ENCODE measurements at places on chromosomes 4 and X.

- no peak for DNase-seq
Observed at GRCh38 chrX:8090482-8090881, 80.6 kb downstream of the VCX2 start.

DNA sequence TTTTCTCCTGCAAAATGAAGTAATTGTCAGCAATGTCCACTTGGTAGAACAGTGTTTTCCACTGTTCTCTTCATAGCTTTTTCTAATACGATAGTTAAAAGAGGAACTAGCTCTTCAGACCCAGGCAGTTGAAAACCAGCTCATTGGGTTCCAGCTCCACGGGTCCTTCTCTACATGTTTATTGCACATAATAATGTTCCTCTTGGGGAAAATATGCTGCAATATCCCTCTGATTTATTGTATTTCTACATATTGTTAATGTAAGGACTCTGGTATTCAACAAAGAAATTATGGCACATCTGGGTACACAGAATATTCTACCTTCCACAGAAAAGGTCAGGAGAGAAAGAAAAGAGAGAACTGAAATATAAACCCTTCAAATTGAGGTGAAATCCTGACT lies 473.4 kb downstream of the TRIML1 start:
- DNase-seq: no peak

GRCh38 chrX:69503782-69504625 lies at the start of gene NALF2:
Gene NALF2, plus strand, starts transcription at chrX:69504326. Its CDS starts 957 bp downstream, at chrX:69505283.
- DNase-seq: no peak

DNA sequence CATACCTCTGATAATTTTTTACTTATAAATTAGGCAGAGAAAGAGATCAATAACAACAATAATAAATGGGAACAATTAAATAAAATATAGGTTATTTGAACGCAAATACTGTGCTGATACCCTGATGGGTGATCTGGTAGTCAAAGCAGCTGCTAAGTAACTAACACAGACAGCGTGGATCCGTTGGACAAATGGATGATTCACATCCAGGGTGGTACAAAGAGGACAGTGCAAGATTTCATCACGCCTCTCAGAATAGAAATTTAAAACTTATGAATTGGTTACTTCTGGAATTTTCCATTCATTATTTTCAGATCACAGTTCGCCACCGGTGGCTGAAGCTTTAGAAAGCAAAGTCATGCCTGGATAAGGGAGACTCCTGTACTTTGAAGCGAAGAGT lies 1066.0 kb upstream of the ADGRL3 start:
- DNase-seq: no peak

- no peak for DNase-seq
Observed at GRCh38 chr4:158786121-158786601, 17.3 kb downstream of the FNIP2 start.

- no peak for DNase-seq
Observed at GRCh38 chr4:145347684-145348083, 134.0 kb upstream of the SMAD1 start.

- no peak for DNase-seq
Observed at GRCh38 chr4:83643036-83643435, 107.1 kb downstream of the GPAT3 start.

GRCh38 chr4:122765692-122766352 lies 33.3 kb downstream of the BBS12 start:
- DNase-seq: no peak

- no peak for DNase-seq
Observed at GRCh38 chrX:103586314-103586646, 965 bp downstream of the TCEAL4 start.

DNA sequence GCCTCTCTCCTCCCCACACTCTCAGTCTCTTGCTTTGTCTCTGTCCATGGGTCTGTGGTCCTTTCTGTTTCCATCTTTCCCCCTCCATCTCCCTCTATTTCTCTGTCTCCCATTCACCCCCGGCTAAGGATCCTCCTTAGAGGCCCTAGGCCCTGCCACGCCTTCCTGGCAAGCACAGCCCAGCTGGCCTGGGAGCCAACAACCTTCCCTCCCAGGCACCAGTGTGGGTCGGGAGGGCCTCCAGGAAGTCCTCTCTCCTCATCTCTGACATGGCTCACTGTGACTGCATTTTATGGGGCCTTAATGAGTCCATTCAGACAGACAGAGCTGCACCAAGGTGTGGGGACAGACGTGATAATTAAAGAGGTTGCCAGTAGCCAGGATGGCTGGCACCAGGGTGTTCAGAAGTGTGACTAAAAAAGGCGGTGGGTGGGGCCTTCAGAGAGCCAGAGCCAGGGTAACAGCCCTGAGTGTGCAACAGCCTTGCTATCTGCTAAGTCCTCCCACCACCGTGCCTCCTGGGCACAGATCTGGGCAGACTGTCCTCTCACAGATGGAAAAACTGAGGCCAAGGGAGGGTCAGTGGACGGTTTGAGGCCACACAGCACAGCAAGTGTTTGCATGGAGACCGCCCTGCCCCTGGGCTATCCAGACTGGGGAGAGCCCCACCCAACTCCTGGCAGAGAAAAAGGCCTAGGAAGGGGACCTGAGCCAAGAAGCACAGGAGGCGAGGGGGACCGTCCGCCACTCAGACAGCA lies 31.5 kb downstream of the BLOC1S4 start:
- DNase-seq: no peak

- no peak for DNase-seq
Observed at GRCh38 chr4:180636696-180637404, 1606.4 kb upstream of the TENM3 start.

DNA sequence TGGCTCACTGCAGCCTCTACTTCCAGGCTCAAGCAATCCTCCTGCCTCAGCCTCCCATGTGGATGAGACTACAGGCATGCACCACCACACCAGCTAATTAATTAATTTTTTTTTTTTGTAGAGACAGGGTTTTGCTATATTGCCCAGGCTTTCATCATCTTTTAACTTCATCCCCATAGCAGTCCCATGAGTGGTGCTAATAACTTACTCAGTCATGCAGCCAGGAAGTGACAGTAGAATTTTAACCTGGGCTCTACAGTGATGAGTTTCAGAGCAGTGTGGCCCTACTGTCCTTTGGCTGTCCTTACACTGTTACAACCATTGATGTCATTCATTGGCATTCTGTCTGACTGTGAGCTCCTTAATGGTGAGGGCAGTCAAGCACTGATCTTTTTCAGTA lies 3.9 kb upstream of the OCIAD2 start:
- DNase-seq: no peak

DNA sequence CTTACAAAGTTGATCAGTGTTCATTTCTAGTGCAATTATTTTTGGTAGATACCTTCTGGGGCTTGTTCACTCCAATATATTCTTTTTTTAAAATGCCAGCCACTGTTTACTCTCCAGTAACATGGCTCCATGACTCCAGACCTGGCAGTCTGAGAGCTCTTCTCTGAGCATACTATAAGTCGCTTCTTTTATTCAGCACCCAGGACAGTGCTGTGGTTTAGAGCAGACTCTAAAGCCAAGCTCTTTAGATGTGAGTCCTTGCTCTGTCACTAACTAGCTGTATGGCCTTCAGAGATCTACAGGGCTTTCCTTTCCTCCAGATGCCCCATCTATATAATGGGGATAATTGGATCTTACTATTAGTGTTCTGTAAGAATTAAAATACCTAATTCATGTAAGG lies 200.2 kb upstream of the FAM241A start:
- no peak for DNase-seq

- DNase-seq: no peak
Observed at GRCh38 chr4:55159851-55160250, 34.5 kb upstream of the KDR start.

GRCh38 chr4:142307857-142308256 lies 538.2 kb downstream of the INPP4B start:
- no peak for DNase-seq

- DNase-seq: no peak
Observed at GRCh38 chr4:185651851-185652250, 116.5 kb upstream of the PDLIM3 start.

- no peak for DNase-seq
Observed at GRCh38 chrX:56833626-56834025, 104.6 kb downstream of the NBDY start.

DNA sequence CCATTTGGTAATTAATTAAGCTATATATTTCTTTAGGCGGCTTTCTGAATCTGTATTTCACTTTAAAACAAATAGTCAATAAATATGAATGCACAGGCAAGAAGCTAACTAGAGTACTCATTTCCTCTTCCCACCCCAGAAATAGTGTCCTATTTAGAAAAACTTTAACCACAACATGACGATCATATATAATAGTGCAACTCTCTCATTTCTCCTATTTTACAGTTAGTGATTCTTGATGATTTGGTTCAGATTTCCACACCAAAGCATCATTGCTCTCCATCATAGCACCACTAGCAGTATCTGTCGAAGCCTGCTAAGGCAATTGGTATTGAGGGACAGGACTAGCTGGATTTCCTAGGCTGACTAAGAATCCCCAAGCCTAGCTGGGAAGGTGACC lies 184.0 kb upstream of the GALNTL6 start:
- no peak for DNase-seq

DNA sequence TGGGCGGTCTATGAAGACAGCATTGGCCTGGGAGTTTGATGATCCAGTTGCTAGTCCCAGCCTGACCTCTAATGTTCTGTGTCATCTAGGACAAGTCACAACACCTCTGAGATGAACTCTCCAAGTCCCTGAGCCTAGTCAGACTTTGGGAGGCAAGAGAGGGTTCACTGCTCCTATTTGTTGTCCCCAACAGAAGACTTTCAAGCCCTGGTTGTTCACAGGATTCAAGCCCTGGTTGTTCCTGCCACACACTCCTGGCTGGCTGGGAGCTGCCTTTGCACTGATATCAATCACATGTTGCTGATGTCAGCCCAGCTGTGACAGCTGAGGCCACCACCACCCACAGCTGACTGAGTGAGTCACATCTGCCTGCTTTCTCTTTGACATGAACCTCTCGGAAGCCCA lies 253.2 kb upstream of the RASGEF1B start:
- no peak for DNase-seq

DNA sequence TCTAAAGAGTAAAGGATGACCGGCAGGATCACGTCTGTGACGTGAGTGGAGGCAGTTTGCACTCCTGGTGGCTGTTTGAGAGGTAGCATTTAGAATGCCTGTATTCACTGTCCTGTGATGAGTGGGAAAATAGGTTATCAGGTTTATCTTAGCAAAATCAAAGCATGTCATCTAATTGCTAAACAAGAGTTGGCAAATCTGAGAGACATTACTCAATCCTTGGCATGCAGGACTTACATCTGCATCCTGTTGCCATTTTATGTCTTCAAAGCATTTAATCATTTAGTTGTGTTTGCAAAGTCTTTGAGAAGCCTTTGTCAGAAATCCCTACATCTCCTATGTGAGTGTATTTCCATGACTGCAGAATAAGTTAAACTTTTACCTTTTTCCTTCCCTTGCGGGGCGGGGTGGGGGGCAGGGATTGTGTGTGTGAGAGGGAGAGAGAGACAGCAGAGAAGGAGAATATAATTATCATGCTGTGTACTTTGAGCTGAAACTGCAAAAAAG lies 41.4 kb upstream of the MSANTD1 start:
- no peak for DNase-seq

- DNase-seq: no peak
Observed at GRCh38 chr4:24659241-24659961, 75.0 kb upstream of the DHX15 start.

DNA sequence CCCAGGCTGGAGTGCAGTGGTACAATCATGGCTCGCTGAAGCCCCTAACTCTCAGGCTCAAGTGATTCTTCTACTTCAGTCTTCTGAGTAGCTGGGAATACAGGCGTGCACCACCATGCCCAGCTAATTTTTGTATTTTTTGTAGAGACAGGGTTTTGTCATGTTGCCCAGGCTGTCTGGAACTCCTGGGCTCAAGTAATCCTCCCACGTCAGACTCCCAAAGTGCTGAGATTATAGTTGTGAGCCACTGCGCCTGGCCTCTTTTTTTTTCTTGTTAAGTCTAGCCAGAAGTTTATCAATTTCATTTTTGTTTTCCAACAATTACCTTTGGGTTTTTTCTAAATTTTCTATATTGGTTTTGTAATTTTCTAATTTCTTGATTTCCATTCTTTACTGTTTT lies 100.6 kb downstream of the GC start:
- no peak for DNase-seq

DNA sequence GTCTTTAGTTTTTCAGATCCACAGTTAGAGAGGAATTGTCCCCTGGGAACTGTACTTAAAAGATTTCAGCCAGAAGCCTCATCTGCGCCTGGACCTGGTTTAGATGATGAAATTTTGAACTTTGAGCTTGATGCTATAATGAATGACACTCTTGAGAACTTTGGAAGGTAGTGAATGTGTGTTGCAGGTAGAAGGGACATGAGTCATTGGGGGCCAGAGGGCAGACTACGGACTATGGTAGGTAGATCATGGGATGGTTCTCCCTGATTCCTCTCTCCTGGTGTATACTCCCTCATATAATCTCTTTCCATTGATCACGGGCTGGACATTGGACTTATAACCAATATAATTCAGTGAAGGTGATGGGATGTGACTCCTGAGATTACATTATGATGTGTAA lies 38.9 kb upstream of the GLRA3 start:
- no peak for DNase-seq

GRCh38 chrX:16977771-16978170 lies 31.3 kb downstream of the REPS2 start:
- no peak for DNase-seq

DNA sequence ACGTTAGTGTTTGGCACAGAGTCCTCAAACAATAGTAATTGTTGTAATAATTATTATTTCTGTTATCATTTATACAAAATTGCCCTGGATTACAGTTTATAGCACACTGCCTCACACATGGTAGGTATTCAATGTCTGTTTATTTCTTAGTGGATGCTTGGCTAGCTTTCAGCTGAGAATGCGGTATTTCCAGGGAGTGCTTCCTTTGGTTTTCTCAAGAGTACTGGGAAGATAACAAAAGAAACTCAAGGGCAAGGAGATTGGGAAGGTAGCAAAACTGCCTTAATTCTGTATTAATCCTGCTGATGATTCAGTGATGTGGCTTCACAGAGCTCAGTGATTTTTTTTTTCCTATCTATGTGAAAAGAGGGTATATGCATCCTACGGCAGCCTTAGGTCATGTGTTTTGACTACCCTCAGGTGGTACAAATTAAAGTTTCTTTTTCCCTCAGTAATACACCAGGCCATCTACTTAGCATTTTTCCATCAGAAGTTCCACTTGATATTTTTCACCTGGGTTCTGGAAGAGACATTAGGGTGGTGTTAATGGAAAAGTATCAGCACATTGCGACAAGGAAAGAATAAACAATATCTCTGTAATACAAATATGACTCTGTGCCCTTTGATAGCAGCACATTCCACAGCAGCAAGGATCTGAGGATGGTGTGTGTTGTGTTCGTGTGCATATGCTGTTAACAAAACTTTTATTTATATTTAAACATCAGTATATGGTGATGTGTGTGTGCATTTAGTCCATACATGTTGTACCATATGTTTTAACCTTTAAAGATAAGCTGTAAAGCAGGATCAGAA lies 124.3 kb upstream of the RASGEF1B start:
- no peak for DNase-seq

GRCh38 chrX:11097933-11098332 lies 13.2 kb upstream of the HCCS start:
- no peak for DNase-seq

GRCh38 chr4:110108960-110109359 lies 89.5 kb downstream of the ELOVL6 start:
- no peak for DNase-seq

GRCh38 chrX:7485061-7485460 lies 337.1 kb upstream of the PUDP start:
- DNase-seq: no peak

- DNase-seq: no peak
Observed at GRCh38 chrX:16558489-16558888, 91.5 kb upstream of the S100G start.
